ENCODE measurements at places on chromosomes 3 and 15.

GRCh38 chr15:59993950-59994401, 10.1 kb upstream of the FOXB1 start:
- DNase-seq: no peak

GRCh38 chr3:136055491-136055890, 90.0 kb downstream of the PPP2R3A start:
- no peak for DNase-seq

DNA sequence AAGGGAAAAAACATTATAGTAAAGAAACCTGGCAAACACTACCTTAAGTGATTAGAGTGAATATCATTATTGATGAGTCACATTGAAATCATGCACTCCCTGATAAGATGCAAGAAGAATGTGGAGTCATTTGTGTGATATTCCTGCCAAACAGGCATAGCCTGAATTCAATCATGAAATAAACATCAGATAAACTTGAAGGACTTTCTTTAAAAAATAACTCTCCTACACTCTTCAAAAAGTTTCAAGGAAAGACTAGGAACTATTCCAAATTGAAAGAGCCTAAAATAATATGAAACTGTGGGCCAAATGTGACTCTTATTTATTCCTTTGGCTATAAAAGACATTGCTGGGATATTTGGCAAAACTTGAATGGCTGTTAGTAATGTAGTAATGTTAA, 625.7 kb upstream of the LMCD1 start:
- no peak for DNase-seq

GRCh38 chr15:71239592-71240364, 124.5 kb downstream of the THSD4 start:
- DNase-seq: no peak
